A673 (cell line): ENCODE measurements at places on chromosomes 5 and 9. TPM values are rescaled to one million over a fixed set of nuclear protein-coding genes. Genes with fewer than 3 reads are reported as not detected.

DNA sequence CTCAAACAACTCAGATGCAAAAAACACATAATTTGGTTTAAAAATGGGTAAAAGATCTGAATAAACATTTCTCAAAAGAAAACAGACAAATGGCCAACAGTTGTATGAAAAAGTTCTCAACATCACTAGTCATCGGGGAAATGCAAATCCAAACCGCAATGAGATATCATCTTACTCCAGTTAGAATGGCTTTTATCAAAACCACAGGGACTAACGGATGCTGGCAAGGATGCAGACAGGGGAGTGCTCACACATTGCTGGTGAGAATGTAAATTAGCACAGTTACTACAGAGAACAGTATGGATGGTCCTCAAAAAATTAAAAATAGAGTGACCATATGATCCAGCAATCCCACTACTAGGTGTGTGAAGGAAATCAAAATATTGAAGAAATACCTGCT, 589.1 kb upstream of the ADAMTS16 start:
- DNase-seq = no peak

GRCh38 chr5:154086146-154086545, 47.4 kb downstream of the MFAP3 start:
- DNase-seq = peak; percentile 64

DNA sequence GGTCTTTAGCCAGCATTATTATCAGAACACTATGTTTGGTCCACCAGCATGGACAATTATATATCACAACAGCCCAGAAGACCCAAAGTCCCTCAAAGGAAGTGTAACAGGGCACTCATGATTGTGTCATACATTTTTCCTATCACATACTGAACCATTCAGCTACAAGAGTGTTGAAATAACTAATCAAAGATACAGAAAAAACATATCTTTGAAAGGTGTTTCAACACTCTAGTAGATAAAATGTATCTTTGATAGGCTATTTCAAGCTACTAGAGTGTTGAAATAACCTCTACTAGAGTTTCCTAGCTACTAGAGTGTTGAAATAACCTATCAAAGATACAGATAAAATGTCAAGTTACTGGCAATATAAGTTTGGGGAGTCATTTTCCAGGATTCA, 545.0 kb downstream of the PRR16 start:
- no peak for DNase-seq

The ADGRD2 gene
- total RNA-seq = not detected in 2 replicates

The INSL4 gene
- total RNA-seq = not detected in 2 replicates

The COL15A1 gene
- 0.04 TPM in 1 of 2 replicates, not detected in the other for total RNA-seq

The PCDHGB6 gene
- 4.5 and 4.6 TPM in 2 replicates for total RNA-seq

The ZNF474 gene
- not detected in 2 replicates for total RNA-seq

- no peak for DNase-seq
These were observed 198.1 kb downstream of the GADD45G start for GRCh38 chr9:89802781-89803355.

GRCh38 chr5:58322453-58322852, 137.4 kb downstream of the PLK2 start:
- DNase-seq = no peak

- no peak for DNase-seq
These were observed 445.0 kb upstream of the PIK3R1 start for GRCh38 chr5:67770431-67771025.

The JAKMIP2 gene
- total RNA-seq = 67.4 and 85.5 TPM in 2 replicates
